ENCODE measurements at places on chromosomes 2 and 18. TPM values are rescaled to one million over a fixed set of nuclear protein-coding genes. Genes with fewer than 3 reads are reported as not detected.

DNA sequence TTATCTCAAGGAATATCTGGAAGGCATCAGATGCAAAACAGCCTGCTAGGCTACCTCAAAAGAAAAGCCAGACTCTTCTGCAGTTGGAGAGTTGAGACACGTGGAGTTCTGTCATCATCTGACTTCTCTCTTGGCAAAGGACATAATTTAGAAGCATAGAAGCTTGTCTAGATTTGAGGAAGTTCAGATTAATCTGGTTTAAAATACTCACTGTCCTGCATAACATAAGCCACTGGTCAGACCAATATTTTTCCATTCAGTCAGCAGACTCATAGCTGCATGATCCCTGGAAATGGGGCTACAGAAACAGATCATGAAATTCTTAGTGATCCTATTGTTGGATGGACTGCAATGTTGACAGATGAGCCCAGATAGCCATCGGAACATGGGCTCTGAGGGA, 349.0 kb downstream of the TXNL1 start:
- DNase-seq: no peak

- DNase-seq: no peak
These were observed 14.3 kb downstream of the GPR17 start for GRCh38 chr2:127660291-127660578.

GRCh38 chr2:62933398-62933917, 117.2 kb upstream of the OTX1 start:
- no peak for DNase-seq

ERMN gene
- not detected for total RNA-seq

E2F6 gene
- 11.7 TPM for total RNA-seq

SIX3 gene
- not detected for total RNA-seq

DNA sequence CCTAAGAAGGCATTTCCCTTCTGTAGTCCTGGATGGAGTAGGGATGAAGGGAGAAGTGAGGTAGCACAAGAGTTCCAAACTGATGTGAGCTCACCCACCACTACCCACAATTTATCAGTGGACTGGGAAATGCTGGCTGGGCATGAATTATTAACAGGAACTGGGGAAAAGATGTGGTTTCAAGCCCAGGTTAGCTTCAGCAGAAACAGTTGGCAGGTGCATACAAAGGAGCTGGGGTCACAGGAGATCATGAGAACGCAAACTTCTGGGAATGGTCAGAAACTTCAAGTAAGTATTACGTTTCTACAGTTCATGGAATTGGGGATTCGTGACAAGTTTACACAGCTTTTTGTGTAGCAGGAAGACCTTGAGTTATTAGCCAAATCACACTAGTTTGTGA, 5.4 kb downstream of the CCDC141 start:
- no peak for DNase-seq

DNA sequence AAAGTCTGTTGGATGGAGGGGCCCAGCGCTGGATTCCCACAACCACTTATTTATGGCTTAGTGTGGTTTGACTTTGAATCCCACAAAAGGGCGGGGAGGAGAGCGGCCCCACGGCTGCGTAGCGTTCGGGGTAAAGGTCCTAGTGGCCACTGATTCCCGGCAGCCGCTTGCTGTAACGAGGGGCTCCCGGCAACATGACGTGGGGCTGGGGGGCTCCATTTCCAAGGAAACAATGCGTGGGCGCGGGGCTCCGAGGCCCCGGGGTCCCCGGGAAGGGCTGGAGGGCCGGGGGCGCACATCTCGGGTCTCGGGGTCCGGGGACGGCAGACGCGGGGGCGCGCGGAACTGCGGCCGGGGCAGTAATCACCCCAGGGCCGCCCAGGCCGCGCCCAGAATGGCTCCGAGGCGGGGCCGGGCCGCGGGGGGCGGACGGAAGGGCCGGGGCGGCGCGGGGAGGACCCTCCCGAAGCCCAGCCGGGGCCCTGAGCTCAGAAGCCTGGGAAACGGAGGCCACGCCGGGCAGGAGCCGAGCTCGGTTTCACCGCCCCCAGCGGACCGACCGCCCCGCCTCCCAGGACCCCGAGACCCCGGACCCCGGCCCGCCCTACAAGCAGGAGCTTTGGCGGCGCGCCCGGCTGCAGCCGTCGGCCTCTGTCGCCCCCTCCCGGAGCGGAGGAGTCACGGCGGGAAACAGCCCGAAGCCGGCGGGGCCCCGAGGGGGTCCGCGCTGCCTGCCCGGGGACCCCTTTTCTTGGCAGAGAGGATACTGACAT, 11.9 kb upstream of the MLPH start:
- DNase-seq: peak; percentile 89

GRCh38 chr2:195647302-195647701, 9.7 kb upstream of the SLC39A10 start:
- no peak for DNase-seq

GRCh38 chr2:109060496-109060895, 68.5 kb upstream of the SH3RF3 start:
- DNase-seq: no peak

DNA sequence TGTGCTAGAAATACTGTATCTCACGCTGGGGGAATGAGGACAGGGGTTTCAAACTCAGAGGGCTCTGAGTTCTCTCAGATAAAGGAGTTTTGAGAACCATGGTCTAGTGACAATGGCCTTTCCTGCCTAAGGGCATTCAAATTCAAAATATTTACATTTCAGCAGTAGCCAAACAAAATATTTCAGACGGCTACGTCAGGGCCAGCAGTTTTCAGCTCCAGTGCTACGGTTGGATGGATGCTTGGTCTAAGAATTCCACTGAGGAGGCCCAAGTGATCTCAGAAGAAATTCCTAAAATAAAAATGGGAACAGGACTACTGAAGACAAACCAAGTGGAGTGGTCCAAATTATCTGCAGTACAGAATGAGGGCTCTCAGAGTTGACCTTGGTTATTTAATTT, 41.1 kb upstream of the SCG2 start:
- no peak for DNase-seq

- DNase-seq: no peak
These were observed 160.1 kb downstream of the RTP5 start for GRCh38 chr2:242029422-242030225.

UGT1A3 gene
- not detected for total RNA-seq

GRCh38 chr18:59792353-59792752, 95.1 kb upstream of the CCBE1 start:
- no peak for DNase-seq

All from left cardiac atrium (tissue), 4 donors.